ENCODE measurements at places on chromosomes 1 and 21.

- DNase-seq = peak; percentile 16
Measured at GRCh38 chr1:147496571-147497210, 44.6 kb upstream of the BCL9 start.

- DNase-seq = peak; percentile 82
Measured at GRCh38 chr1:36486439-36487335, 4.0 kb upstream of the CSF3R start.

GRCh38 chr21:29501451-29501850, 202.7 kb downstream of the BACH1 start:
- DNase-seq = no peak

DNA sequence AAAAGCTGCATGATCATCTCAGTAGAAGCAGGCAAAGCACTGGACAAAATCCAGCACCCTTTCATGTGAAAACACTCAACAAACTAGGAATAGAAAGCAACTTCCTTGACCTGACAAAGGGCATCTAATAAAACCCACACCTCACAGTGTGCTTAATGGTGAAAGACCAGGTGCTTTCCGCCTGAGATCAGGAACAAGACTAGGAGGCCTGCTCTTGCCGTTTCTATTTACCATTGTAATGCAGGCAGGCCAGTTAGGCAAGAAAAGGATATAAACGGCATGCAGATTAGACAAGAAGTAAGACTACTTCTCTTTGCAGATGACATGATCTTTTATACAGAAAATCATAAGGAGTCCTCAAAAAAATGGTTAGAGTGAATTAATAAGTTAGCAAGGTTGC, 37.2 kb downstream of the SLC37A1 start:
- peak; percentile 99 for DNase-seq

DNA sequence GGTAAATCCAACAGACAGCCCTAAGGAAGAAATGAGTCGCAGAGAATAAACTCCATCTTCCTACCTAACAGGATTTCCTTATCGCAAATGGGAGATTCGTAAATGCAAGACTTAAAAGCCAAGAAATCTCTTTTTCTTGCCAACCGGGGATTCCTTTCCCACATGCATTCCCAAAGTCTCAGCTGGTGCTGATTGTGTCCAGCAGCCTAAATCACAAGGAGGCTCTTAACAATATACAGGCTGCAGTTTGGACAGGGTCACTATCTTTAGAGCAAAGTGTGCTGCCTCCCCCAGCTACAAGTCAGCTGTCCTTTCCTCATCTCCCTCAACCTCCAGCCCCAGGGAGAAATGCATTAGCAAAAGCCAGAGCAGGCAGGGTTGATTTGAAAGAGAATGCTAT, 189.8 kb upstream of the PLXNA2 start:
- DNase-seq = no peak

- DNase-seq = no peak
Measured at GRCh38 chr1:37537378-37537777, 16.7 kb downstream of the SNIP1 start.

DNA sequence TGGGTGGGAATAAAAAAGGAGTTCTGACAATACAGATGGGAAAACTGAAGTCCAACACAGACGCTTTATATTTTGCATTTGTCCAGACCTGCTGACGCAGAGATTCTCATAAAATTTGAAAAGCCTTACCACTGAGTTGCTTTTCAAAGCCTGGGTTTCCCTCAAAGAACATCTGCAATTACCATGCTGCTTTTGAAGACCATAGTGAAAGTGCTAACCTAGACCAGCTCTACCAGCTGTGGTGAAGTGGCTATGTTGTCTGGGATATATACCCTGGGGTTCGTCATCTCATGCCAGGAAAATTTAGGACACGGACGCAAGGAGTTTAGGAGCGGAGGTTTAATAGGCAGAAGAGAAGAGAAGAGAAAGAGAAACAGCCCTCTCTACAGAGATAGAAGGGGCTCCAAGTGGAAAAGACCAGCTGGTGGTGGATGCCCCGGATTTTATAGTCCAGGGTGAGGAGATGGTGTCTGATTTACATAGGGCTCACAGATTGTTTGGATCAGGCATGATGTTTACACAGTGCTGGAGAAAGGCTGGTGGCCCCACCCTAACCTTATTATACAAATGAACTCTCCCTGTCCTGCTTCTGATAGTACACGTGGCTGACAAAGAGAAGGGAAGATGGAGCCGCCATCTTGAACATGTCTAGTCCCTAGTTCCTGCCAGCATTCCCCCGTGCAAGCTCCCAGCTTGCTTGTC, 73.8 kb downstream of the AK4 start:
- DNase-seq = peak; percentile 62

GRCh38 chr1:4172644-4173599, 272.9 kb upstream of the C1orf174 start:
- peak; percentile 1 for DNase-seq

GRCh38 chr1:29236712-29237128, 398 bp downstream of the PTPRU start:
- no peak for DNase-seq

- DNase-seq = no peak
Measured at GRCh38 chr1:245671349-245671748, 516.6 kb downstream of the KIF26B start.

GRCh38 chr1:238293075-238293474, 402.4 kb upstream of the ZP4 start:
- no peak for DNase-seq

DNA sequence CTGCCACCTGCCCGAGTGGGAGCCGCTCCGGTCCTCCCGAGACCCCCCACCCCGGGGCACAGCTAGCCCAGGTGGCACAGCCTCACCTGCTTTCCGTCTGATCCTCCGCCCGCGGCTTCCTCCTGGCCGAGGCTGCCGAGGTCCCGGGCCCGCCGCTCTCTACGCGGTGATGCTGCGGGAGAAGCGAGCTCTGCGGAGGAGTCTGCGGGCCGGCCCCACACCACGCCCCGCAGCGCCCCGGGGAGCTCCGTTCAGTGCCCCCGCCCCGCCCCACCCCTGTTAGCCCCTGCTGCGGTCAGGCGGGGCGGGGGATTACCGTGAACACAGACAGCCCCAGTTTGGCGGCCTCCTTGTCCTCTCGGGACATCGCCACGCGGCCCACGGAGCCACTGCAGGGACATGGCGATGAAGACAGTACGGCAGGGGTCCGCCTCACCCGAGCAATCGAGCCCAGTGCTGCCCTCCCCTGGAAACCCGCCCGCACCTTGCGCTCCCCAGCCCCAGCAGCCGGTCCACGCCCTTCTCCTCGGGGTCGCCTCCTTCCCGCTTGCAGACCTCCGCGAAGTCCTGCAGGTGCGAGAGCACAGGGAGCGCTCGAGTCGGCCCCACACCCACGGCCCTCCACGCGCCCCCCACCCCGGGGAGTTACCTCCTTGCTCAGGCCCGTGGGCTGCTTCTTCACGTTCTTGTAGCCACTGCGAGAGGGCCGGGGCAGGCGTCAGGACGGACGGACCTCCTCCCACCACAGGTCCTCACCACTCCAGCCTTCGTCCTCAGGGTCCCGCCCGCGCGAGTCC, 933 bp downstream of the C1orf35 start:
- no peak for DNase-seq

DNA sequence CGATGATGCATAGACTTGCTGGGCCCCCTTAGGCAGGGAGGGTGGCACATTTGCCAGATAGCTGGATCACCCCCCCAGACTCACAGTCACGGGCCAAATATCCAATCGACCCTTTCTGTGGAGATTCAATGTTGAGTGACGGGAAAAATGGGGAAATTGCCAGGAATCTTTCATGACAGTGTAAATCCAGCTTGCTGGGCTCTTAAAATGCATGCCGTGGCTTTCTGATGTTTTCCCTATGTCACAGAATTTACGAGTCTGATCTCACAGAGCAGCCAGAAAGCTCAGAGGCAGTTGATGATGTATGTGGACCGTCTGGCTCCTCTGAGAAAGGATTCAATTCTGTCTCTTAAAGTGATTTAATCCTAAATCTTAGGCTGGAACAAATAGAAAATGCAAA, 150.1 kb upstream of the ZNF644 start:
- no peak for DNase-seq

GRCh38 chr1:154931940-154932487, 4.5 kb downstream of the PMVK start:
- peak; percentile 32 for DNase-seq

DNA sequence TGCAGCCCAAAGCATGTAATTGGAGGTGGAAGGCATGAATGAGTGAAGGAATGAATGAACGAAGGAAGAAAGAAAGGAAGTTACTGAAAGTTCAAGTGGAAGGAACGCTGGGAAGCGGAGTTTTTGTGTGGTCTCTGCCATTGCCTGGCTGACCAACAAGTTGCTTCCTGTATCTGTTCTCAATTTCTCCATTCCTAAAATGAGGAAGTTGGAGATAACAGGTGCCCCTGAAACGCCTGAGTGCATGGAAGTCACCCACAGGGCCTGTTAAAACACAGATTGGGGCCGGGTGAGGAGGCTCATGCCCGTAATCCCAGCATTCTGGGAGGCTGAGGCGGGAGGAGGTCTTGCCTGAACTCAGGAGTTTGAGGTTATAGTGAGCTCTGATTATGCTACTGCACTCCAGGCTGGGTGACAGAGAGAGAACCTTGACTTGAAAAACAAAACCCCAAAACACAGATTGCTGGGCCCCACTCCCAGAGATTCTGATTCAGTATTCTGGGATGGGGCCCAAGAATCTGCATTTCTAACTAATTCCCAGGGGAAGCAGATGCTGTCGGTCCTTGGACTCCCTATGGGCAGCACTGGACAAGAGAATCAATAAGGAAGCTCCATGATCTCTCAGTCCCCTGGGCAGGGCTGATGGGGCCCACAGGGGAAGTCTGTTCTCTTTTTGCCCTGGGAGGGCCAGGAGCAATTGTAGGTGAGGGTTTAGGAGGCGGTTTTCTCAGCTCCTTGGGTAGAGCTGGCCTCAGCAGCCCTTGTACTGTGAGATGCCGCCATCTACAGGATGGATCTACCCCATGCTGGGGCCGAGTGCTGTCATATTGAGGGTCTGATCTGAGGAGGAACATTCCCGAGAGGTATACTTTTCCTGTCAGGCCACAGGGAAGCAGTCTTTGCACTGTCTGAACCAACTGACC, 3.3 kb upstream of the CNR2 start:
- peak; percentile 57 for DNase-seq

GRCh38 chr1:91790392-91790791, 95.6 kb downstream of the TGFBR3 start:
- DNase-seq = no peak

- DNase-seq = no peak
Measured at GRCh38 chr1:184483101-184483683, 96.4 kb downstream of the C1orf21 start.

GRCh38 chr1:39573736-39574624, 2.6 kb downstream of the PABPC4 start:
- no peak for DNase-seq

GRCh38 chr1:56533197-56533596, 46.2 kb downstream of the PLPP3 start:
- DNase-seq = no peak

GRCh38 chr1:173411835-173412742, 65.0 kb upstream of the PRDX6 start:
- DNase-seq = no peak

- DNase-seq = no peak
Measured at GRCh38 chr1:68293609-68294366, 61.5 kb upstream of the WLS start.

DNA sequence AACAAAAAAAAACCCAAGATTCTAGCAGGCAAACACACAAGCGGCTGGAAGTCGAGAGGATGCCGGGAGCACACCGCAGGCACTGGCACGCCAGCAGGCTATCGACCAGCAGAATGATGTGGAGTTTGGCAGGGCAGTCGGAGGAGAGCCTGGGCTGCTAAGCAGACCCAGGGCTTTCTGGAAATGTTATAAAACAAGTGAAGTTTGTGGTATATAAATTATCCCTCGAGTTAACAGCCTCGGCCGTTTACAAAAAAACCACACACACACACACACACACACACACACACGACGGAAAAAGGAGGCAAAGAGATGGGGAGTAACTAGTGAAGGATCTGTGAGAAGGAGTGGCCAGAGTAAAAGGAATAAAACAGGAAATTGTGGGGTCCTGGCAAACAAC, 87.2 kb upstream of the IVNS1ABP start:
- DNase-seq = no peak

DNA sequence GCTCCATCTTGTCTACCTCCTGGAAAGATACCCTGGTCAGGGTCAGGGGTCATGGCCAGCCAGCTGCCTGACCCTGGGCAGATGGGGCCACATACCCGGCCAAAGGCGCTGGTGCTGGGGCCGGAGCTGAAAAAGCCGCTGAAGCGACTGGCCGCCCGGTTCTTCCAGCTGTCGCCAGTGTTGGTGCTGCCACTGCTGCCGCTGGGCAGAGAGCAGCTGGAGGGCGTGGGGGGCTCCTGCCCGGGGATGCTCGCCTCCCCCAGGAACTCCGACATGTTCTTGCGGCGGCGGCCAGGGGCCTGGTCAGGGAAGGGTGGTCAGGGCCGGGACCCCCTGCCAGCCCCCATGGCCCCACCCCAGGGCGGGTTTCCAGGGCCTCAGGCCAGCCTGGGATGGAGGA, 7.2 kb upstream of the TNFRSF25 start:
- DNase-seq = no peak

GRCh38 chr1:24353292-24353891, 34.2 kb downstream of the GRHL3 start:
- no peak for DNase-seq

DNA sequence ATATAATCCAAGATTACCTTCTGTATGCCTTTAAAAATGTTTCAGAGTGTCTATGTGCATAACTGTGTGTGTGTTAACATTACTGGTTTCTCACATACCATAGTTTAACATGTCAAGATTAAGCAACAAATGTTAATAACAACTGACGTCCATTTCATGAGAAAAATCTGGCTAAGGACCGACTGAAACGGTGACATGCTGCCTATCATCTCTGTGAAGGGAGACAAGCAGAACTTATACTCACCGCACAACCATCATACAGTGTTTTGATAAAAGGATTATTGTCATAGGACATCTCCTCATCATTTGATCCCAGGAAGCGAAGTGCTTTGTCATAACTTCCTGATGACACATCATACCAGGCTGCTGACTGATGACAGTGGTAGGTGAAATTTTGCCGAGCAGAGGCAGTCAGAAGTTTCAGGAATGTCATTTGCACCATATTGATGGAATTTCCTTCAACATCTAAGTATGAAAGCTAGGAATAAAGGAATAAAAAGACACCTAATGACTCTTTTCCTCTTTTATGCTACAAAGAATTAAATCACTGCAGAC, 228.8 kb downstream of the COL11A1 start:
- no peak for DNase-seq

DNA sequence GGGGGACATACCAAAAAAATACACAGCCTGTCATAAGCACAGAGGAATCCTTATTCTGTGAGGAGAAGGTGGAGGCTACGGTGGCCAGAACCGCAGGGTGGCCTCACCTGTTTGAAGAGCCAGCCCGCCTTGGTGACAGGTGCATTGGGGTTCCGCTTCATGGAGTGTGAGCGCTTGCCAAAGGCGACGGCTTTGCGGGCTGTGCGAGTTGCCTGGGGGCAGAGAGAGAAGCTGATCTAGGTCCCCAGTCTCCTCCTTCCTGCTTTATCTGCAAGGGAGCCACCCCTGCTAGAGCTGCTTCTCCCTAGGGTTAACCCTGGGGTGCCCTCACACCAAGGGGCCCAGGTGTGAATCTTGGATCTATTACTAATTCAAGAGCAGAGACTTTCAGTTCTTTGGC, 54.3 kb upstream of the GOLT1A start:
- DNase-seq = no peak
